ENCODE measurements at places on chromosomes 11 and 22.

DNA sequence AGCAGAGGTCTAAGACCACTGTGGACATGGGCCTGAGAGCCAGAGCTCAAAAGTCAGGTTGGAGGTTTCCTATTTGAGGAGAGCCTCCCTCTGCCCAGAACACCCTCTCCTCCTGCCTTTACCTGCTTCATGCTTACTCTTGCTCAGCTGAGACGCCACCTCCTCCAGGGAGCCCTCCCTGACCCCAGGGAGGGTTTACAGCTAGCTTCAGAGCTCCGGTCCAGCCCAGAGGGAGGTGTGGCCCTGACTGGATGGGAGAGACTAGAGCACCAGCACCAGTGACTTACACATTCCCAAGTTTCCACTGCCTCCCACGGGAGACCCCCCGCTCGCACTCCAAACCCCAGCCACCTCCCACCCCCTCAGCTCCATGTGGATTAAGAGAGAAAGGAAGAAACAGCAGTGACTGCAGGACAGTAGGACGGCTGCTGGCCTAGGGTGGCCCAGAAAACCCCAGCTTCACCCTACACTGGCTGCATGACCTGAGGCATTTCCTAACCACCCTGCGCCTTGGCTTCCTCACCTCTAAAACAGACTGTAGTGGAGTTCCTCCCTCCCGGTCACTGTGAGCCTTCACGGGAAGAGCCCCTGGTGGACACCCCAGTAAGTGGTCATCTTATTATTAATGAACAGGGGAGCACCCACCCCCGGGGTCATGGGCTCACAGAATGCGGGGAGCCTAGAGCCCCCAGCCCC lies 24.5 kb upstream of the PDGFB start:
- DNase-seq, result no peak

GRCh38 chr11:113462830-113463229 lies 12.4 kb downstream of the DRD2 start:
- no peak for DNase-seq

DNA sequence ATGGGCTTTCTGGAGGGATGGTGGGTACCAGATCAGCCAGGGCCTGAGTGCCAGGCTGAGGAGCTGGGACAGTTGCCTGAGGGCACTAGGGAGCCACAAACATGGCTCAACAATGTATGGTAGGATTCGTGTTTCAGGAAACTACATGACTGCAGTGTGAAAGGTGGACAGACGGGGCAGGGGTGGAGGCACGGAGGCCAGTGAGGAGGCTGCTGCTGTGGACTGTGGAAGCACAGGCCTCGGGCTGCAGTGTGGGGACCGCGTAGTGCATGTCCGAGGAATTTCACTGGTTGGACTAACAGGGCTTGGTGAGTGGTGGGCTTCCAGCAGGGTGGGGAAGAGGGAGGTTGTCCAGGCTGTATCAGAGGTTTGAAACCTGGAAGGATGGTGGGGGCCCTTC lies 7.8 kb downstream of the P2RY2 start:
- DNase-seq, result no peak

GRCh38 chr11:9211322-9211721 lies 53.8 kb downstream of the DENND5A start:
- DNase-seq, result no peak

- no peak for DNase-seq
Measured at GRCh38 chr11:35494957-35495490, 30.4 kb downstream of the PAMR1 start.

DNA sequence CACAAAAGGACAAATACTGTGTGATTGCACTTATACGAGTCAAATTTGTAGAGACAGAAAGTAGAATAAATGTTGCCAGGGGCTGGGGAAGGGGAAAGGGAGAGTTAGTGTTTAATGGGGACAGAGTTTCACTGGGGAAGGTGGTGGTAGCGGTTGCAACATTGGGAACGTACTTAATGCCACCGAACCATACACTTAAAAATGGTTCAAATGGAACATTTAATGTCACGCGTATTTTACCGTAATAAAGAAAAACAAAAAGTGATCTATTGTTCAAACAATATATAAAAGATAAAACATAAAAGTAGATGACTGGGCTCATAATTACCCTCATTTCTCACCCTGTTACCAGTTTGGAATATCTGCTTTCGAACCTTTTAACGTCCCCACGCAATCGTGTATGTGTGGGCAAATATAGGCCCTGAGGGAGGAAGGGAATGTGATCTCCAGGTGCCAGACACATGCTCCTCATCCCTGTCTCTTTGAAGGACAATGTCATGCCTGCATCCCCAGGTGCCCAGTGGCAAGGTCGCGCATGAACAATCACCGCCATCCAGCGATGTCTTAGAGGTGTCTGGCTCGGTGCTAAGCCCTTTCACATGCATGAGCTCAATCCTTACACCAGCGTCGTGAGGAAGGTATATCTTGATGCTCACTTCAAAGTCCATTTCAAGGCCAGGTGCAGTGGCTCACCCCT lies 35.3 kb downstream of the LIF start:
- DNase-seq, result no peak

DNA sequence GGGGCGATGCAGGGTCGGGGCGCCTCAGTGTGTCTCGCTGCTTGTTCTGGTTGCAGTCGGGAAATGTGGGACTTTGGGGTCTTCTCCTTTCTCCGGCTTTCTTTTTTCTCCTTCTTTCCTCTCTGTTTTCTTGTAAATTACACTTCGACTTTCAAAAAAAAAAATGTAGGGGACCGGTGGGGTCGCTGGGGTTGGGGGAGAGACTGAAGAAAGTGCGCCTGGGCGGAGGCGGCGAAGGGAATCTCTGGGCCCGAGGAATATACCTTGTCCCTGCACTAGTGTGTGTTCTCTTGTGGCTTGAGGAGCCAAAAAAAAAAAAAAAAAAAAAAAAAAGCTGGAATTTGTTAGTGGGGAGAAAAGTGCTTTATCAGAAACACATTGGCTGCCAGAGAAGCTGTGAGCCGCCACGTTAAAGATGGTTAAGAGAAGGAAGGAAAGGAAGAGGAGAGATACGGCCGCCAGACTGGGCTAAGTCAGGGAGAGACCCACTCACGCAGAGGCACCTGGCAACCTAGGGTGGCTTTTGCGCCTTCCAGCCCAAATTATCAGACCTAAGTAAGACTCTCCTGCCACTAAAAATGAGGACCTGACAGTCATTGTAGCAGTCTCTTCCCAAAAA lies 8.4 kb upstream of the FLI1 start:
- no peak for DNase-seq

GRCh38 chr11:92070026-92070889 lies 154.4 kb upstream of the FAT3 start:
- no peak for DNase-seq

GRCh38 chr11:72466410-72466809 lies 32.1 kb upstream of the CLPB start:
- no peak for DNase-seq
